HT1080 (cell line): ENCODE measurements at places on chromosomes 16 and 17. TPM values are rescaled to one million over a fixed set of nuclear protein-coding genes. Genes with fewer than 3 reads are reported as not detected.

WNK4 gene
- total RNA-seq: 5.7 and 8.9 TPM in 2 replicates

EPN3 gene
- total RNA-seq: not detected in 2 replicates

BRIP1 gene
- total RNA-seq: 8.8 TPM in 2 replicates

IL21R gene
- 0.67 and 0.80 TPM in 2 replicates for total RNA-seq

LITAFD gene
- total RNA-seq: not detected in 2 replicates

CD300LG gene
- not detected in 2 replicates for total RNA-seq

PRDM7 gene
- not detected in 2 replicates for total RNA-seq

VASN gene
- total RNA-seq: 3.4 and 4.9 TPM in 2 replicates

PMFBP1 gene
- total RNA-seq: 0.03 TPM in 1 of 2 replicates, not detected in the other

SPATA32 gene
- total RNA-seq: not detected in 2 replicates

SRCAP gene
- total RNA-seq: 17.3 and 22.9 TPM in 2 replicates

USP10 gene
- total RNA-seq: 72.2 and 99.8 TPM in 2 replicates

ATP1B2 gene
- not detected in 2 replicates for total RNA-seq

CLDN7 gene
- total RNA-seq: not detected in 2 replicates

GRCh38 chr16:85785927-85786326, 13.4 kb downstream of the EMC8 start:
- DNase-seq: no peak

DNA sequence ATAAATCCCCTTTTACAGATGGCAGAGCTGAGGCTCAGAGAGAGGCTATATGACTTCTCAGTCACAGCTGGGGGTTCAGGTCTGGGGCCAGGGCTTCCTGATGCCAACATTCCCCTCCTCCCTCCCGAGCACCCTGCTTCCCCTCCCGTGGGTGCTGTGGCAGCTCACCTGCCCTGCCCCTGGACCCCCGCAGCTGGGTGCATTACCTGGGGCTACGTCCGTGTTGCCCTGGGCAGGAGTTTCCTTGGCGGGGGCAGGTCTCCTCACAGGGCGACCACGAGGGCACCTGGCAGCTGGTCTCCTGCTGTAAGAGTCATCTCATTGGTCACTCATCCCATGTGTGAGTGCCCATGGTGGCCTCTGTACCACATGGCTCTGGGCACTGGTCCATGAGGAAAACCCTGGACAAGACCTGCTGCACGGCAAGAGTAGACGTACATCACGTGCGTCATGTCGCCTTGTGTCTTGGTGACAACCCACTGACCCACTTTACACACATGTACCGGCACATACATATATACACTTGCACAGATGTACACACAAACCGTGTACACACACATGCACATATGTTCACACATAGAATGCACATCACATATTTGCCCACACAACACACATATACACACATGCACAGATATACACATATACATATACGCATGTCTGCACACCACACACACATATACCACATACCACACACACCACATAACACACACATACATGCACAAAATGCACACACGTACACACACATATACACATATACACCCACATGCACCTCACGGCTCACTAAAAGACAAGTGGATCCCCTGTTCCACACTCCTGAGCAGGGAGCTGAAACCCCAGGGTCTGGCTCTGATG, 134.0 kb downstream of the FOXL1 start:
- DNase-seq: no peak

GRCh38 chr17:70865993-70866804, 696.9 kb downstream of the KCNJ2 start:
- no peak for DNase-seq

DNA sequence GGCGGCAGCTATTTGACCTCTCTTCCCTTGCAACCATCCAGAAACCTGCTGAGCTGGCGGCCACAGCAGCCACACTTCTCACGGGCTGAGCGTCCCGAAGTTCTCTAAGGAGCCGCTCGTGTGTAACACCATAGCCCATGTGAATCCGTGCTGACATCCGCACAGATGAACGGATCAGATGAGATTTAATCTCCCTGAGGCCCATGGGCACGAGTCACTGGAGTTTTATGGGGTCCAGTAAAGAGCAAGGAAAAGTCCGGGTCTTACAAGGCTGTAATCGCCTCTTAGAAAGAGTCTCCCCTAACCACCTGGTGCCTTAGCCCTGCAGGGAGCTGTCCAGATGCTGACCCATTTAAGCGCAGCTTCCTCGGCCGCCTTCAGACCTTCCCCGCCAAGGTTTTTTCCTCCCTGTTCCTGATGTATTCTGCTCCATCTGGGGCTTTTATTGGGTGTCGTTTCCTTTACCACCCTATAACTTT, 5.5 kb upstream of the CACNG5 start:
- DNase-seq: peak; percentile 42

- peak; percentile 97 for DNase-seq
Measured at GRCh38 chr17:40021451-40021971, 6.3 kb downstream of the CSF3 start.

DNA sequence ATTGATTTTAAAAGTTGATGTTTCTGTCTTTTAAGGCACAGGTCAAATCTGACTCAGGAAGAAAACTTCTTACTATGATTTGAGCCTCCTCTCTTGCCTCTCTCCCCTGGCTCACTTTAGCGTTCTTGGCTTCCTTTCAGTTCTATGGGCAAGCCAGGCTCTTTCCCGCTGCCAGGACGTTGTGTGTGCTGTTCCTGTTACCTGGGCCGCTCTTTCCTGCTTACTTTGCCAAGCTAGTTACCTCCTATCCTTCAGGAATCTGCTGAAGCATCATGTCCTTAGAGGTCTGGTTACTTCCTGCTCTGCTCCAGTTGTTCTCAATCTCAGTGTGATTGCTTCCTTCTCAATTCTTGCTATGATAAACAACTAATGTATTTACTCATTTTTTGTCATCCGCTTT, 1108.5 kb upstream of the EEF2KMT start:
- no peak for DNase-seq

- DNase-seq: no peak
Measured at GRCh38 chr16:46982335-46982734, 8.9 kb upstream of the DNAJA2 start.

DNA sequence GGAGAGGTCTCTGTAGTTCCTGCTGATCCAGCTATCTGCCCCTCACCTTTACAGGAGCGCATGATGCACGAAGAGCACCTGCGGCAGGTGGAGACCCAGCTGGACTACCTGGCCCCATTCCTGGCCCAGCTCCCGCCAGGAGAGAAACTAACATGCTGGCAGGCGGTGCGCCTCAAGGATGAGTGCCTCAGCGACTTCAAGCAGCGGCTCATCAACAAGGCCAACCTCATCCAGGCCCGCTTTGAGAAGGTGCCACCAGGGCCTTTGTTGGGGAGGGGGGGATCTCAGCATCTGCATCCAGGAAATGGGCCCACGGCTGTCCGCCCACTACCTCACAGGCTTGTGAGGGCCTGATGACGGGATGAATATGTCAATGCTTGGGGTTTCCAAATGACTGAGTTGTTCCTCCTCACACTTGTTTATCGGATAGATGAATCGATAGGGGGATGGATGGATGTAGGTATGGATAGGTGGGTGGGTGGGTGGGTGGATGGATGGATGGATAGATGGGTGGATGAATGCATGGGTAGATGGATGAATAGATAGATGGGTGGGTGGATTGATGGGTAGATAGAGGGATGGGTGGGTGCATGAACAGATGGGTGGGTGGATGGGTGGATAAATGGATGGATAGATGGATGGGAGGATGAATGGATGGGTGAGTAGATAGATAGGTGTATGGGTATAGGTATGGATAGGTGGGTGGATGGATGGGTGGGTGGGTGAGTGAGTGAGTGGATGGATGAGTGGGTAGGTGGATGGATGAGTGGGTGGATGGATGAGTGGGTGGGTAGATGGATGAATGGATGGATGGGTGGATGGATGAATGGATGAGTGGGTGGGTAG, 7.0 kb upstream of the KATNB1 start:
- DNase-seq: no peak

GRCh38 chr17:18158022-18158600, 25.5 kb upstream of the ALKBH5 start:
- DNase-seq: no peak

- DNase-seq: no peak
Measured at GRCh38 chr17:70896843-70897242, 727.5 kb downstream of the KCNJ2 start.

- no peak for DNase-seq
Measured at GRCh38 chr16:90084215-90084950, 7.3 kb upstream of the PRDM7 start.

GRCh38 chr17:61805399-61805798, 57.9 kb downstream of the BRIP1 start:
- peak; percentile 53 for DNase-seq

DNA sequence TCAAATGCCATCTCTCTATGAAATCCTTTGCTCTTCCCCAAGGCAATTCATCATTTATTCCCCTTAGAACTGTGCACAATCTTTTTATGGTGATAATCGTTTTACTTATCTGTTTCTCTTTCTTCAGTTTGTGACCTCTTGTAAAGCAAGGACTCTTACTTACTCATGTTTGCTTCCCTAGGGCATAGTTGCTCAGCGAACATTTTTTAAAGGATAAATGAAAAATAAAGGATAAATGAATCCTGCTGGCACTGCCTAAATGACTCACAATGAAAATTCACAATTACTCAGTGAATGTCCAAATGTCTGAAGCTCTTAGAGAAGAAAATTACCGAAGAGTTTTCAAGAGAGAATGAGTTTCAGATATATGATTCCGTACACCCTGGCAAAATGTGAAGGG, 671.7 kb downstream of the CDH11 start:
- no peak for DNase-seq

GRCh38 chr17:54906683-54907082, 6.0 kb downstream of the TOM1L1 start:
- no peak for DNase-seq

DNA sequence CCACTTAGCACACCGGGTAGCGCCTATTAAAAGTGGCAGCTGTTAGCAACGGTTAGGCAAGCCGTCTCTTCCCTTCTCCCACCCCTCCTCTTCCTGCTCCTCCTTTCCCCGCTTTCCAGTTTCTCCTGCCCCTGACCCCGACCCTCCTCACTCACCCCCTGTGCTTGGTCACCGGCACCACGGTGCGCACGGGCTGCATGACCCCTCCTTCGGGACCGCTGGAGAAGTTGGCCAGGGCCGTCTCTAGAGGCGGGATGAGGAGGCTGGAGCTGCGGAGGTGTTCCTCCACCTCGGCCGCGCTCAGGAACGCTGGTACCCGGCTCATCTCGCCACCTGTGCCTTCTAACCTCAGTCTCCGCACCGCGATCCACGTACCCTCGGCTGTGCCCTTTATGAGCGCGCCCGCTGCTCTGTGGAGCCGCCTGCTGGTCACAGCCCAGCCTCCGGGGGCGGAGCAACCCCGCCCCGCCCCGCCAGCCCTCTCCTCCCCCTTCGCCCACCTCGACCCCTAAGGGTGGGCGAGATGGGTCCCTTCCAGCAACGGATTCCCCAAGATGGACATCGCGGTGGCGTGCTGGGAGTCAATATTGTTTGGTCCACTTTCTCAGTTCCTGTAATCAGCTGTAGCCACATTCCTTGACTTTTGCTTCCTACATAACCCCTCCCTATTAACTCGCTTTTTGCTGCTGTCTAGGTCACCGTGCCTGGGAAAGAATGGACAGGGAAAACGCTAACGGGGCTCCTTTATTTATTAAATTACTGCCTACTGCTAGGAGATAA, at the start of gene CRYM:
CRYM (minus strand) TSS at position 364 of the 780 bp plus-strand sequence; CDS start at position 325, 39 bp downstream.
- no peak for DNase-seq

DNA sequence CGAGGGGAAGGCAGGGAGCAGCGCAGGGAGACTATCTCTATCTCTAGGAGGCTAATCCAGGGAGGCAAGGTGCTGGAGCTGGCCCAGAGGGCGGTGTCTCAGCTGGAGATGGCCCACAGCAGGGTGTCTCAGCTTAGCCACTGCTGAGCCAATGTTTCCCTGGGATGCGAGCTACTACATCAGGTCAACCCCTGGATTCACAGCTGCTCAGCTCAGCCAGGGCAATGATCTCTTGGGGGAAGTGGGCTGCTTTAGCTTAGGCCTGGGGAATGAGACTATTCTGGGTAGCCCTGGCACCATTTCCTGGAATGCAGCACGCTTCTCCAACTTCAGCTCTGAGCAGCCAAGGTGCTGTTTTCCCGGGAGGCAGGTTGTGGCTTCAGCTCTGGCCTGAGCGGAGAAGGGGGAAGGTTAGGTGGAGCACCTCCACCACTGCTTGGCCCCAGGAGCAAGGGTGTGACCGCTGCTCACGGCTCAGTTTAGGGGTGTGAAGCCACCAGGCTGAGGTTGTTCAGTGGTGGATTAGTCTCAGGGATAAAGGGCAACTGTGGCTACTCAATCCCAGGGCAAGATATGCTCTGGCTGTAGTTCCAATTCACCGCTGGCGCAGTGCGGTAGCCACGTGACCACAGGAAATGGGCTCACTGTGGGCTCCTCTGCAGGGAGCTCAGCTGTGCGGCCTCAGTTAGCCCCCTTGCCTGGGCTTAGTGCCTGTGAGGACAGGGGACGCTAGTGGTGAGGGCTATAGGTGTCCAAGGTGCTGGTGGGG, 5.2 kb upstream of the PRSS21 start:
- DNase-seq: no peak

- DNase-seq: no peak
Measured at GRCh38 chr16:57637424-57637823, 9.0 kb downstream of the ADGRG1 start.

DNA sequence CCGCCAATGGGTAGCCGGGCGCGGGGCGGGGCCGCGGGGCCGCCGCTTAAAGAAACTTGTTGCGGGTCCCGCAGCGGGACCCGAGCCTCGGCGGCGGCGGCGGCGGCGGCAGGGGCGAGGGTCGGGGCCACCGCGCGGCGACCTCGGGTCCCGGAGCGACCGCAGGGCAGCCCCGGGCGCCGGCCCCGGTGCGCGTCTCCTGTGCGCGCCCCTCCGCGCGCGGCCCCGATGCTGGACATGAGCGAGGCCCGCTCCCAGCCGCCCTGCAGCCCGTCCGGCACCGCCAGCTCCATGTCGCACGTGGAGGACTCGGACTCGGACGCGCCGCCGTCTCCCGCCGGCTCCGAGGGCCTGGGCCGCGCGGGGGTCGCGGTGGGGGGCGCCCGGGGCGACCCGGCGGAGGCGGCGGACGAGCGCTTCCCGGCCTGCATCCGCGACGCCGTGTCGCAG, at the start of gene SOX8:
SOX8 (plus strand) TSS at position 76 of the 450 bp plus-strand sequence; CDS start at position 229, 153 bp downstream.
- DNase-seq: no peak

GRCh38 chr17:50265690-50266315, 8.5 kb upstream of the TMEM92 start:
- no peak for DNase-seq

GRCh38 chr16:50568187-50568815, 20.1 kb downstream of the NKD1 start:
- DNase-seq: no peak
